ENCODE measurements at places on chromosomes 16 and 17.

- no peak for DNase-seq
Observed at GRCh38 chr17:74565126-74565525, 2.2 kb downstream of the CD300H start.

GRCh38 chr16:87439926-87440325, 47.8 kb downstream of the MAP1LC3B start:
- DNase-seq, result no peak

- no peak for DNase-seq
Observed at GRCh38 chr16:63244631-63245030, 1208.4 kb upstream of the CDH8 start.

- no peak for DNase-seq
Observed at GRCh38 chr17:2170023-2170422, 115.1 kb downstream of the HIC1 start.

DNA sequence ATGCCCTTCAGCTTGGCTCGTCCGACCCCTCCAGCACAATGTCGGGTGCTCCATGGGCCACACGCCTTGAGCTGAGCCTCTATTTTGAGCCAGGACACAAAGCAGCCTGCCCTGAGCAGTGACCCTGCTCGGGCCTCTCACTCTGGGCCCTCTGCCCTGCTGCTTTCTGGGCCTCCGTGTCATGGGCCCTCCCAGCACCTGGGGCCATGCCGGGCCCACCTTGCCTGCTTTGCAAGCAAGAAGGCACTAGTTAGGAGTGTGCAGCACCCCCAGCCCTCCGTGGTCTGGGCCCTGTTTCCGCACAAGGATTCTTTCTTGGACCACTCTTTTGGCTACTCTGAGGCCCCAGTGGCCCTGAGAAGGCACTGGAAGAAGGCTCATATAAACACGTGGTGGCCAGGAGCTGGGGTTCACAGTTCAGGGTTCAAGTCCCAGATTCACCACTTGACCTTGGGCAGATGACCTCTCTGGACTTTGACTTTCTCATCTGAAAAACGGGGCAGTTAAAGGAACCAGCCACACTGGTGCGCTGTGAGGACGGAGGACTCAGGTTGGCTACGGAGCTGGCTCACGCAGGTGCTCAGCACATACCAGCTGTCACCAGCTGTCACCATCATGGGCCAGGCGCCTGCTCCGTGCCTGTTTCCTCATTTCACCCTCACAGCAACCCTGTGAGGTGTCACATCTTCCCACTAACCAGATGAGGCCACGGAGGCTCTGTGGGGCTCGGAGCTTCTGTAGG, 166.0 kb upstream of the GSE1 start:
- no peak for DNase-seq

DNA sequence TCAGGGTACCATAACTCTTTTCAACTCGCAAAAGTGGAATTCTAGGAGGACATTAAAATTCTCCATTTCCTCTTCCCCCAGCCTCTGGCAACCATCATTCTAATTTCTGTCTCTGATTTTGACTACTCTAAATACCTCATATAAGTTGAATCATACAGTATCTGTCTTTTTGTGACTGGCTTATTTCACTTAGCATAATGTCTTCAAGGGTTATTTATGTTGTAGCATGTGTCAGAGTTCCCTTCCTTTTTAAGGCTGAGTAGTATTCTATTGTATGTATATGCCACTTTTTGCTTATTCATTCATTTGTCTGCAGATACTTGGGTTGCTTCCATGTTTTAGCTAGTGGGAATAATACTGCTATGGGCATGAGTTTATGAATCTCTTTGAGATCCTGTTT, 12.0 kb downstream of the RNF135 start:
- no peak for DNase-seq

- DNase-seq, result peak; percentile 39
Observed at GRCh38 chr17:46192439-46193150, 634 bp downstream of the KANSL1 start.

- DNase-seq, result no peak
Observed at GRCh38 chr17:14296166-14296910, 4.5 kb upstream of the HS3ST3B1 start.

- DNase-seq, result no peak
Observed at GRCh38 chr16:16191493-16192167, 31.7 kb downstream of the ABCC6 start.

- no peak for DNase-seq
Observed at GRCh38 chr17:49439305-49439672, 24.6 kb upstream of the PHB1 start.

DNA sequence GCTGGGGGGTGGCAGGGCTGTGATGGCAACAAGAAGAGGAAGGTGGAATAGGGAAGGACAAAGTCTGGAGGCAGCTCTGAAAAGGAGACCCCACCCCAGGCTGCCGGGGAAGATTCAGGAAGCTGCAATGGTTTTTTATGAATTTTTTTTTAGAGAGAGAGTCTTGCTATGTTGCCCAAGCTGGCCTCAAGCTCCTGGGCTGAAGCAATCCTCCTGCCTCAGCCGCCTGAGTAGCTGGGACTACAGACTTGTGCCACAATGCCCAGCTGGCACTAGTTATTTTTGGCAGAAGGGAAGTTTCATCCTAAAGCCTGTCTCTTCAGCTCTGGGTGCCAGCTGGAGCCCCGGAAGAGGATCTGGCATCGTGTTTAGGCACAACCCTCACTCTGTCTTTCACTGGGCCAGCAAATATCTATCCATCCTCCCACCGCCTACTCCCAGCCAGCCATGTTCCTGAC, 1.3 kb upstream of the CES3 start:
- DNase-seq, result no peak

GRCh38 chr16:2230376-2230775, 5.9 kb upstream of the DNASE1L2 start:
- DNase-seq, result no peak

- DNase-seq, result no peak
Observed at GRCh38 chr17:76536511-76537287, 810 bp downstream of the CYGB start.

DNA sequence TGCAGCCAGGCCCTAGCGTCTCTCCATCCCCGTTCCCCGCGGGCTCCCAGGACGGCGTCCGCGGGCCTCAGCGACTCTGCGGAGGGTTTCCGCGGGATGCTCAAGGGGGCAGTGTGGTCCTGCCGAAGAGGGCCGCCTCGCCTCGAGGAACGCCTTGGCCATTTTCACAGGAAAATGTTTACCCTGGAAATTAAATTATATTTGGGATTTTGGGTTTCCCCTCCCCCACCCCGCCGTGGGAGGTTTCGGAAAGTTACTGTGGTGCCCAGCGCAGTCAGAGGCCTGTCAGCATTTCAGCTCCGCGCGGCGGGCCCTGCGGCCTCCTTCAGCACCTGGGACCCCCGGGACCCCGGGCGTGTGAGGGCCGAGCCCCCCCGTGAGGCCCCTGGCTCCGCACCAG, 94.5 kb downstream of the PCTP start:
- DNase-seq, result no peak

- no peak for DNase-seq
Observed at GRCh38 chr16:89246383-89246902, 28.9 kb downstream of the ZNF778 start.

DNA sequence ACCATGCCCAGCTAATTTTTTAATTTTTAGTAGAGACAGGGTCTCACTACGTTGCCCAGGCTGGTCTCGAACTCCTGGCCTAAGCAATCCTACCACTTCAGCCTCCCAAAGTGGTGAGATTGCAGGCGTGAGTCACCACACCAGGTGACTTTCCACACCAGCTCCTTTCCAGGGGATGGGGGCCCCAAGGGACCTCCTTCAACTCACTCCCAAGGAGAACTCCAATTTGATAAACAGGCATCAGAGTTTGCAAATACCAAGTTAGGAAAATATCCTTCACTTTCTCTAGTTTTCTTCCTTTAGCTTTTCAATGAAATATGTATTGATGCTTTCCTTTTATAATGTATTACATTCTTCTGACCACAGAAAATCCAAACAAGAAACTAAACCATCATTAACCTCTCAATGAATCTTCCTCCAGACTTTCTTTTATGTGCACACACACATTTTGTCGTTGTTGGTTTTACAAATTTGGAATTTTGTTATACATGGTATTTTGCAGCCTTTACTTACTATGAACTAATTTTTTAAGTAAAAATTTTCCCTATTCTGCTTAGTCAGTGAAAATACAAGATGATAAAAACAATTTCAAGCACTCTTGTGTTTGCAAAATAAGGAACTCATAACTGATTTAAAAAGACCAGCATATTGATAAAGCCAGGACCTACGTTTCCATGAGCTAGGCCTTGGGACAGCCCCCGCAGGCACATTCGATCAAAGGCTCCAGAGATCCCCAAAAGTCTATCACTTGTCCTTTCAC, 32.0 kb downstream of the GAS7 start:
- no peak for DNase-seq

DNA sequence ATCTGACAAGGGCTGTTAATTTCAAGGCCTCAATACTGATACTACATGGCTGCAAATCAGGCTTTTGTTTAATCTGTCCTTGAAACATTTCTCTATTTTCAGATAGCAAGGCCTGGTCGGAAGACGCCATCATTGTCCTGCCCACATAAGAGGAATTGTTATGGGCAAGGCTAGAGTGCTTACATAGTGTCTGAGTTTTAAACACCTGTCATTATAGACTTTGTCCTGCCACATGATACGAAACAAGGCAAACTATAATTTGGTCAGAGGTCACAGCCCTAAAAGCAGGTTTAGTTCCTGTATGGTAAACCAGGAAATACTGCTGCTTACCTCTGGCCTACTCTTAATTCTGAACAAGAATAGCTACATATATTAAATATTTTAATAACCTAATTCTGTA, 104.4 kb downstream of the SSH2 start:
- no peak for DNase-seq

- DNase-seq, result no peak
Observed at GRCh38 chr16:56793492-56793891, 63.6 kb downstream of the NUP93 start.

DNA sequence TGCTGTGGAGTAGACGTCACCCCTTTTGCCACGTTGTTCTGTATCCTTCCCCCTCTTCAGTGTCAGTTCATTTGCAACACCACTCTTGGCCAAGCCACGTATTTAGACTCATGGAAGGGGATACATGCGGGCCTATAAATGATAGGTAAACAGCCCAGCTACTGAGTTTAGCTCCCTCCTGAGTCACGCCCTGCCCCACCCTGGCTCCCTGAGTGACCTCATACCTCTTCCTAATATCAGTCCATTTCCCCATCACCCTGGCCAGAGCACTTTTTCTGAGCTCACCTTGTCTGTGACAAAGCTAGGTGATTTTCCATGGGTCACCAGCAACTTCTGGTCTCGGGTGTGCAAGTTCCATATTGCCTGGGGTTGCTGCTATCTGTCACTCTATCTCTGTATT, 147.2 kb upstream of the MAF start:
- no peak for DNase-seq

GRCh38 chr17:65690626-65691310, 129.3 kb upstream of the AXIN2 start:
- DNase-seq, result no peak

DNA sequence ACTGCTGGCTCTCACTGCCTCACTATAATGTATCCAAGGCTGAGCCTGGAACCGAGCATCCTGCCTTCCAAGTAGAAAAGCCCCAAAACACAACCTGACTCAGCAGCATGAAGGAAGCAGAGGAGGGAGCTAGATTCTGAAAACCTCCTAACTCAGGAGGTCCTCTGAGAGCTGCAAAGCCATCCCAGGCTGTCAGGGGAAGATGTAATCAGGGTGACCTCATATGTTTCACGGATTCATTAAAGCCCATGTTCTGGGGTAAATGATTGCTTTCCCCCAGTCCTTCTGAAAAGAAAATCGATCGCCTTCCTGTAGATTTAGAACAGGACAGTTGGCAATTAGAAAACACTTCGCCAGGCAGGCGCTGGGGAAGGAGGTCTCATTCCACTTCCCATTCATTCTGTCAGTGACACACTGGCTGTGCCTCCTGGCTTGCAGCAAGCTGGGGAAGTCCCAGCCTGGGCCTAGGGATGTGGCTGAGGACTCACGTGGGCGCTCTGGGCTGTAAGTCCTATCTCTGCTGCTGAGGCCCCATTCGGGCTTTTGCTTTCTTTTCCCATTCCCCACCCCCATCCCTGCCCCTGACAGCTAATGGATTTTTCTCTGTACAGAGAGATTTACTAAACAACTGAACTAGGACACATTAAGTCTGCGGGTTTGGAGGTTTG, 75.7 kb upstream of the TMEM132E start:
- DNase-seq, result no peak

DNA sequence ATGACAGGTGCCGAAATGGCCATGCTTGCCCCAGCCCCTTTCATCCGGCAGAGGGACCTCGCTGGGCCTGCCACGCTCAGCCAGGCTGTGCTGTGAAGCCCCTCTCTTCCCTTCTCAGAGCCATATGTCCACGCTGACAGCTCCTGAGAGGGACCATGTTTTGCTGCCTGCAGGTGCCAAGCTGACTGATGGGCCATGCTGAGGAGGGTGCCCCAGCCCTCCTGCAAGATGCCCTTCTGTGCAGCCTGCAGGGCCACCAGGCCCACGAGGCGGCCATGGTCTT, 33.1 kb upstream of the CDH15 start:
- no peak for DNase-seq

DNA sequence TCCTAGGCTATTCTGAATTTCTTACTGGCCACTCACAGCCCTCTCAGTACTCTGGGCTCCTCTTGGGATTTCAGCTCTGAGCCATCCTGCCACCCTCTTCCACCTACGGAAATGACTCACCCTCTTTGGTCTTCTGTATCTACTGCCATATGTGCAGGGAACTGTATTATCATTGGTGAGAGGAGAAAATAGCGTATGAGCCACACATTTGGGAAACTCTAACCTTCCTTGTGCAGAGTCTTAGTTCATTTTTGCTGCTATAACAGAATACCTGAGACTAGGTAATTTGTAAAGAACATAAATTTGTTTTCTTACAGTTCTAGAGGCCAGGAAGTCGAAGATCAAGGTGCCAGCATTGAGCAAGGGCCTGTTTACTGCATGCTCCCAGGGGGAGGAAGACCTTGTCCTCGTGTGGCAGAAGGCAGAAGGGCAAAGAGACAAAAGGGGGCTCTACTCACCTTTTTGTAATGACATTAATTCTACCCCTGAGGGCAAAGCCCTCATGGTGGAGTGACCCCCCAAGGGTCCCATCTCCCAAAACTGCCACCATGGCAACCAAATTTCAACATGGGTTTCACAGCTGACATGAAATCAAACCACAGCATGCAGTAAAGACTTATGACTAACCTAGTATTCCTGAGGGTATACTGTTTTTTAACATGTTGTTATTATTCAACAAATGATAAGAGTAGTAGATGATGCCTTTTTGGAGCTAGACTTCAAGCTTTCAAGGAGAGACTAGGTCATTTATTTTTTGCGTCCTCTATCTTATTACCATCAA, 191.8 kb downstream of the PRKCA start:
- DNase-seq, result peak; percentile 45

All from GDM1 (cell line).